NCI-H524 (cell line): ENCODE measurements at places on chromosomes 3 and 15.

- DNase-seq: no peak
These were observed 20.4 kb upstream of the PDCD6IP start for GRCh38 chr3:33777996-33778395.

- peak; percentile 16 for DNase-seq
These were observed 101.6 kb upstream of the ANKRD28 start for GRCh38 chr3:15899388-15899787.

- no peak for DNase-seq
These were observed 193.5 kb downstream of the TNIK start for GRCh38 chr3:171266740-171267073.

DNA sequence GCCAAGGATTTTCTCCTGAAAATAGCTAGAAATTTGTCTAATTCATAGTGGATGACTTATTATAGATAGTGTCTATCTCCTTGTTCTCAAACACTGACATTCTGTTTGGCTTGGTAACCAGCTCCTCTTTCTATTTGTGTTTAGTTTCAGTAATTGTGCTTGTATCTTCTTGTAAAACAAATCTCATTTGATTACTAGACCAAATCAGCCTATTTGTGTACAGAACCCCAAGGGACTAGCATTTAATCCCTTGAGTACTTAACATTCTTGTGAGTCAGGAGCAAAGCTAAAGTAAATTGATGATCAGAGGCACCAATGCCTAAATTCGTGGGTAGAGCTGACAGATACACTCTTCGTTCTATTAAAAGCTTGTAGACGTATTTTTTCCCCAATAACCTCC is 306.5 kb upstream of the SLITRK3 start:
- peak; percentile 8 for DNase-seq

GRCh38 chr3:21434310-21434709 is 316.7 kb downstream of the ZNF385D start:
- no peak for DNase-seq

- no peak for DNase-seq
These were observed 44.6 kb downstream of the ONECUT1 start for GRCh38 chr15:52745326-52746161.

GRCh38 chr15:90142216-90143165 is 40.2 kb upstream of the IDH2 start:
- DNase-seq: no peak

DNA sequence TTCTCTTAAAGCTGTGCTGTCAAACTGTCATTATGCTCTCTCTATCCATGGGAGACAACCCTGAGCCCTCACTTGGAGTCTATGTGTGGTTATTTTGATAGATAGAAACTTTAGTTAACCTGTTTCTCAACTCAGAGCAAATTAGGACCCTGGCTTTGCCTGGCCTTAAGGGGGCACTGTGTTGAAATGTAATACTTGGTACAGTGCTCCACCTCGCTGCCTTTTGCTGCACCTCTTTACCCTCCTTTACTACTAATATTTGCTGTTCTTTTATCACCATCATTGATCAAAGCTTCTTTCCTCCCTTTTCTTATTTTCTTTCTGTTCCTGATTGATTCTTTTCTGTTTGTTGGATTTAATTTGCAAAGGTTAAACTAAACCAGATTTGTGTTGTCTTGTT is 34.3 kb downstream of the STT3B start:
- DNase-seq: no peak

GRCh38 chr15:59349680-59350420 is 22.8 kb downstream of the MYO1E start:
- DNase-seq: no peak

DNA sequence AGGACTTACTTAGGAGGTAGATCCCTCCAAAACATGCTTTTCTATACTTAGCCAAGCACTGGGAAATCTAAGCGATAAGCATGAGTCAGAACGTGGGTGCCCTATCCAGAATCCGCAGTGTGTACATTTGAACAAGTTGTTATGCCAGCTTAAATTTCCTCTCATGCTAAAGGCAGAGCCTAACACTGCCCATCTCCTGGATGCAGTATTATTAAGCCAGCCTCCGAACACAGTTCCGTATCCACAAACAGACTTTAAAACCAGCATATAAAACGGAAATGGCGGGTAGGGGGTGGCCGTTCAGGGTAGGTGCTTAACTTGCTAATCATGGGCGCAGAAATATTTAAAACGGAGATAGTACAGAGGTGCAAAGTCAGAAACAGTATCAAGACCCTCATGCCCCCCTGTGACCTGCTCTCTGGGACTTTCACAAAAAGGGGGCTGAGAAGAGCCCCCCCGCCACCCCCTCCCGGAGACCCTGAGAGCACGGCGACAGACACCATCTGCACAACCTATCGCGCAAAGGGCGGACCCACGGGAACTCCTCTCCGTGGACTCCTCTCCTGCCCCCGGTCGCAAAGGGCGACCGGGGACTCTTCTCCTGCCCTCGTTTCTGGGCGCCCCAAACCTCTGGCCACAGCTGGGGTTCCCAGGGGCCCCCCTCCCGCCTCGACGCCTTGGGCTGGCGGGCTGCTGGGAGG is 889 bp upstream of the LRRIQ4 start:
- peak; percentile 43 for DNase-seq

- no peak for DNase-seq
These were observed 64.2 kb downstream of the ABTB1 start for GRCh38 chr3:127736801-127737539.

DNA sequence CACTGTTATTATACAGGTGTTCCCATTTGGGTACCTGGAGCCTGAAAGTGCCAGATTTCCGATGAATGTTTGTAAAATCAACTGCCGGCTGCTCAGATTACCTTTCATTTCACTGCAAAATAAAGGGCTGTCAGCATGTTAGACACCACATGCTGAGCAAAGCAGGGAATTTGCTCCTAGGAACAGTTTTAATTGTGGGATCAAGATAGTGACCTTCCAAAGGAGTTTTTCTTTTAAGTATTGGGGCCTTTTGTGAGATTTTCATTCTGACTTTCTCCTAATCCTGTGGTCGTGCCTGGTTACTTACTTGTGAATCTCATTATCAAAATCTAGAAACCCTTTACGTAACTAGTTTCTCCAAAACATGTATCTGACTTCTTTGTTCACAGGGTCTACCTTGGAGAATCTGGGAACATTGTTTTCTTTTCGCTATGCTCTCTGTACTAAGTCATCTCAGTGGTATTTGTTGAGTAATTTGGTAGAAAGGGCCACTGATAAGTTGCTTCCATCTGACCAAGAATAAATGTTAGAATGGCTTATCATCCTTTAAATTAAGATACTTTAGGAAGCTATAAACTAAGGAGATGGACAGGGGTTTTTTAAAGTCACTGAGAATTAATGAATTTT is 40.8 kb upstream of the LRTM1 start:
- DNase-seq: no peak

DNA sequence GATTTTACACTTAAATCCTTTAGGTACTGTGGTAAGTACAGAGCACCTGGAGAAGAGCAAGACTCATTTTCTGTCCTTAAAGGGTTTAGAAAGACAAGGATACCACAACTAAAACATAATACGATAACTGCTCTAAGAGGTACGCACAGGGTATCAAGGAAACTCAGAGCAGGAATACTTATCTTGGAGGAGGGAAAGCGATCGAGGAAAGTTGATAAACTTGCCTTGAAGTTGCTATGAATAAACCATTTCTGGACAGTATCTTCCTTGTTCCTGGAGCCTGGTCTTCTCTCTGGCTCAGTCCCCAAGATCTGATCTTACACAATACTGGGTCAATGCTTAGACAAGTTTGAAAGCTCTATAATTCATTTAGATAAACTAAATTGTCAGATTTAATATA is 17.6 kb upstream of the GATM start:
- DNase-seq: no peak

- no peak for DNase-seq
These were observed 31.4 kb upstream of the TKT start for GRCh38 chr3:53287131-53287629.

DNA sequence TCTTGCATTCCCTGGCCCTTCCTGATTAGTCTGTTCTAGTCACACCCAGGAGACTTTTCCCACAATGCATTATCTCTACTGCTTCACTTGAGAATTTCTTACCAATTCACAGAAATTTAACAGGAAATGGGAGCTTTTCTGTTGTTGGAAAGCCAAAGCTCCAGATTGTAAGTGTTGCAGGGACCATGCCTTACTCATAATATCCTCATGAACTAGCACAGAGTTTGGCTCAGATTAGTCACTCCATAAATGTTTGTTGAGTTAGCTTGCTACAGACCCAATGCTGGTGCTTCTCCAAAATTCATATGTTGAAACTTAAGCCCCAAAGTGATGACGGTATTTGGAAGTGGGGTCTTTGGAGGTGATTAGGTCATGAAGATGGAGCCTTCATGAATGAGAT is 232.6 kb downstream of the GAP43 start:
- no peak for DNase-seq

DNA sequence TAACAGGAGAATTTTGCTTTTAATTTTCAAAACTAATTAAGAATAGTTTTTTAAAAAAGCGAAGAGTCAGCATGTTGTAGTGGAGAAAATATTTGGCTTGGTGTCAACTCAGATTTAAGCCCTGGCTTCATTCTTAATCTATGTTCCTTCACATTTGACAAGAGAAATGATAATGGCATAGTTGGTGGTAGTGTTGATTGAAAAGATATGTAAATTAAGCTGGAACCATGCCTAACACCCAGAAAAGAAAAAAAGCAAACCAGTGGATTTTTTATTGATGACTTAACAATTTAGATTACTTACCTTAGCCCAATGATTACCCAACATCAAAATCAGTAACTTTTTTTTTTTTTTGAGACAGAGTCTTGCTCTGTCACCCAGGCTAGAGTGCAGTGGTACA is 27.4 kb downstream of the TCAIM start:
- no peak for DNase-seq

- no peak for DNase-seq
These were observed 26.0 kb downstream of the TARS3 start for GRCh38 chr15:101698314-101698713.

- no peak for DNase-seq
These were observed 64.4 kb downstream of the CCDC54 start for GRCh38 chr3:107441617-107442016.

GRCh38 chr15:38699633-38700230 is 135.1 kb upstream of the RASGRP1 start:
- DNase-seq: peak; percentile 49

DNA sequence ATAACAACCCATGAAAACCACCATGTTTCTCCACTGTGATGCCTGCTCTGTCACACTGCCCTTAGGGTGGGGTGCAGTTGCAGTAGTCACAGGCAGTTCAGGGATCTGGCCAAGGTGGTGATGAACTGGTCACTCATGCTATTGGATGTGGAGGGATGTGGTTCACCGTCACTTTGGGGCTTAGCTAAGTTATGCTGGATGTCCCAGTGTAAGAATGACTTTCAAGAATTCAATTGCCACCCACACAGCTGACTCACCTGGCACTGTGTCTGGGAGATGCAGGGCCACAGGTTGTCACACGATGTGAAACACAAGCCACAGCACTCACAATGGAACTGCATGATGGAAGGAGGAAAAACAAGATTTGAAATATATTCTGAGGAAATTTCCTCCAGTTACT is 146.1 kb upstream of the CTNNB1 start:
- DNase-seq: no peak

- DNase-seq: no peak
These were observed 60.8 kb upstream of the ARHGEF3 start for GRCh38 chr3:56862352-56863062.

GRCh38 chr3:117441851-117442250 is 732.3 kb downstream of the TUSC7 start:
- DNase-seq: no peak

- no peak for DNase-seq
These were observed 60.2 kb downstream of the GRM7 start for GRCh38 chr3:6921066-6921465.

DNA sequence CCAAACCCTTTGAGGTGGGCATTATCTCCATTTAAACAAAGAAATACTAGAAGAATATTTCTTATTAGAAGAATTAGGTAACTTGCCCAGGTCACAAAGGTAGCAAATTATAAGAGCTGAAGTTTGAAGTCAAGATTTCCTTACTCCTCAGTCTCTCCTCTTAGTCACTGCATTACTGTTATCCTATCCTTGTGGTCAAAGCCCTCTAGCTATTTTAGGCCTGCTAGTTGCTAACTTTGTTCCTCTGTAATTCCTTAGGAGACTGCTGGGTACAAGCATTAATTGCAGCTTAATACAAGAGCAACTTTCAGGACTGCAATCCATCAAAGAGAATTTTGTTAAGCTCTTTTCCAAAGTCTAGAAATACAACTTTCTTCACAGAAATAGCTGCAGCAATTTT is 528.2 kb downstream of the ZIC1 start:
- DNase-seq: no peak

DNA sequence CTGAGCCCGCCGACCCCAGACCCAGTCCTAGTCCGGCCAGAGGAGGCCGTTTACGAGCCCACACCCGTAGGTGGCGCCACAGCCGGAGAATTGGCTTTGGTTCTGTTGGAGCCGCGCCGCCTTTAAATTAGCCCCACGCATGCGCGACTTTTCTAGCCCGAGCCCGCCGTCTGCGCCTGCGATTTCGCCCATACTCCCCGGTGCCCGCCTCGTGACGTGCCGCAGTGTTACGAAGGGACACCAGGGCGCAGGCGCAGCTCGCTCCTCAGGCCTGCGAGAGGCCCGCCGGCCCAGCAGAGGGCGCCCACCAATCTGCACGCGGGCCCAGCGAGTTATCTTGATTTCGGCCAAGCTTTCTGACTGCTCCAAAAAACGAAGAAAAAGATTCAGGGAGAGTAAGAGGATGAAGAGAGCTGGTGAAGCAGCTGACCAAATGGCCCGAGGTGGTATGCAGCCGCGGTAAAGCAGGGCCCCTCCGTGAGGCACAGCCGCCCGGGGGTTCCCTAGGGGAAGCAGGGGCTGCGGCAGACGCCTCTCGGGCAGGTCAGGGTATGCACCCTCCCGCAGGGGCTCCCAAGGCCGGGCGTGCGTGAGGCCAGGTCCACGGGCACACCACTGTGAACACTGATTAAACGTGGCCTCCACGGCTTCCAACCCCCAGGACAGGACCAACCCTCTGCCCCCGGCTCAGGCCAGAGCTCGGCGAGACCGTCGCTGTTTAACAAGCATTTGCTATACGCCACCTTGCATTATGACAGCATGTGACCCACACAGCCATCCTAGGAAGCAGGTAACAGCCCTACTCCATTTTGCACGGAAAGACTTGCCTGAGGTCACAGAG is 32.8 kb downstream of the RPN1 start:
- peak; percentile 98 for DNase-seq

DNA sequence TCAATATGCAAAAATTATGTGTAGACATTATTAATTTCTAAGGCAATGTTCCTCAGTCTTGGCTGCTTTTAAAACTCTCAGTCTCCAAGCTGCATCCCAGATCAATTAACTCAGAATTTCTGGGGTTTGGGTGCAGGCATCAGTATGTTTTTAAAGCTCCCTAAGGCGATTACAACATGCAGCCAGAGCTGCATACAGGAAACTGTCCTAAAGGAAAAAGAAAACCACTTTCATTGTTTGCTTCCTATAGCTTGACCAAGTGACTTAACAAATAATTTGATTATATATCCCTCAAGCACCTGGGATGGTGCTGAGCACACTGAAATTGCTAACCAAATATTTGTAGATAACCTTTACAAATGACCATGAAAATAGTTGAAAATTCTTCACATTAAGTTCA is 194.7 kb downstream of the DTWD1 start:
- no peak for DNase-seq

- DNase-seq: no peak
These were observed 4.9 kb upstream of the KY start for GRCh38 chr3:134655706-134656105.
